Stimulated activated effector memory CD8-positive, alpha-beta T cell treated with anti-CD3 and anti-CD28 coated beads, Interleukin-12 subunit alpha, Interleukin-12 subunit beta, amount 100 ng/mL, for 72 hours (primary cell): ENCODE measurements at places on chromosomes 2 and 18.

GRCh38 chr2:76501641-76502040 is 790.9 kb upstream of the GCFC2 start:
- no peak for DNase-seq

GRCh38 chr2:176105730-176106580 is 1.1 kb upstream of the HOXD11 start:
- DNase-seq, result no peak

- no peak for DNase-seq
These were observed 98.2 kb upstream of the LCLAT1 start for GRCh38 chr2:30348825-30349224.

DNA sequence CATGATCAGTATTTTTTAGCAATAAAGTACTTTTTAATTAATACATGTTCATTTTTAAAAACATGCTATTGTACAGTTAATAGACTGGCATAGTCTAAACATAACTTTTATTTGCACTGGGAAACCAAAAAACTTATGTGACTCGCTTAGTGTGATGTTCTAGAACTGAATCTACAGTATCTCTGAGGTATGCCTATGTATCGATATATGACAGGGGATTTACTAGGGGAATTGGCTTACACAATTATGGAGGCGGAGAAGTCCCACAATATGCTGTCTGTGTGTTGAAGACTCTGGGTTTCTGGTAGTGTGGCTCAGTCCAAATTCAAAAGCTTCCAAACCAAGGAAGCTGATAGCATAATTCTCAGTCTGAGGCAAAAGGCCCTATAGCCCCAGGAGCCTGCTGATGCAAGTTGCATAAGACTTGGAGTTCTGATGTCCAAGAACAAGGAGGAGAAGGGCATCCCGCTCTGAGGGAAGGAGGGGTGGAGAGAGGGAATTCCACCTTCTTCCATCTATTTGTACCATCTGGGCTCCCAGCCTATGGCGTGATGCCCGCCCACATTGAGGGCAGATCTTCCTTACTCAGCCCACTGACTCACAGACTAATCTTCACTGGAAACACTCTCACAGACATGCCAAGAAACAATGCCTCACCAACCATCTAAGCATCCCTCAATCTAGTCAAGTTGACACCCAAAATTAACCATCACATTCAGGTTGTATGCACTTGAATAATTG is 27.5 kb downstream of the ZNF638 start:
- no peak for DNase-seq

DNA sequence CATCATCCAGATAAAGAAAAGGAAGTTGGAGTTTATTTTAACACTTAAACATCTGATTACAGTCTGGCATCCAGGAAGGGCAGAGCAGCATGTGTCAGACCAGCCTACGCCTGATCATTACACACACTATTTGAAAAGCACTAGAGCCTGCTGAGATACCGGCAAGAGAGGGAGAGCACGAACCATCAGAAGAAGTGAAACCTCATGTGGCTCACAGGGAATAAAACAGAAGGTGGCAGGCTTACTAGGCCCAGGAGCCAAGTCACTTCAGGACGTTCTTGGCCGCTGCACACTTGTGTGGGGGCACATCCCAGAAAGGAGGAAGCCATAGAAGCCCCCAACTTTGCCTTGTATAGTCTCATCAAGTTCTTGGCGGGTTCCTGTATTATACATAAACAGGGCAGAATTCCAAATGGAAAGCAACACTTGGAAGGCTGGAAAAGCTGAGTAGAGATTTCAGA is 105.5 kb downstream of the UGGT1 start:
- DNase-seq, result no peak
